Mesendoderm (in vitro differentiated cells): ENCODE measurements at places on chromosomes 6 and 20.

- DNase-seq: peak; percentile 87
These were observed 129.7 kb upstream of the UFL1 start for GRCh38 chr6:96391776-96392360.

GRCh38 chr20:57746832-57747404 lies 37.1 kb upstream of the PMEPA1 start:
- no peak for DNase-seq

- DNase-seq: peak; percentile 47
These were observed 50.9 kb downstream of the JARID2 start for GRCh38 chr6:15296735-15297134.

DNA sequence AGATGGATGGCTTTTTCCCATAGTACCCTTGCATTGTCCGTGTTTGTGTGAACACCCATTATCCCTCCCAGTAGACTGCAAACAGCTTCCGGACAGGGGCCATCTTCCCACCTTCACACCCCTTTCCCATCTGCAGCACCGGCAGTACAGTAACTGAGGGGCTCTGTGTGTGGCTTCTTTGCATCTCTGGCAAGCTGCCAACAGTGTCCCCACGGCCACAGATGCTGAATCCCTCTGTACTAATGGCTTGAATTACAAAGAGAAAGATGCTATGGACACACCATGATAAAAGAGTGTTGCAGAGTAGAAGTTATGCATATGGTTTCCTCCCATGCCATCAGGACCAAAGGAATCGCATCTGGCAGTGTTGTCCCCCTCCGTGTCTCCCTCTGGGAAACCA lies 101.1 kb upstream of the CDYL start:
- DNase-seq: no peak
